Activated CD4-positive, alpha-beta T cell treated with anti-CD3 and anti-CD28 coated beads for 36 hours (primary cell): ENCODE measurements at places on chromosomes 2 and 18. TPM values are rescaled to one million over a fixed set of nuclear protein-coding genes. Genes with fewer than 3 reads are reported as not detected.

PLCL1 gene
- 1.6 TPM for total RNA-seq

DLX1 gene
- not detected for total RNA-seq

SERPINB2 gene
- not detected for total RNA-seq

MDH1B gene
- total RNA-seq: 0.83 TPM

GPAT2 gene
- total RNA-seq: 8.4 TPM

DQX1 gene
- 0.41 TPM for total RNA-seq

CXCR1 gene
- total RNA-seq: not detected

GRCh38 chr18:62537946-62538345 lies 15.1 kb downstream of the ZCCHC2 start:
- no peak for DNase-seq
- H3K36me3 ChIP-seq: peaks cover 29% of the 10 kb centered on the region
- peaks cover 26% of the 10 kb centered on the region for H3K4me1 ChIP-seq
- no peak overlapping the region for H3K4me3 ChIP-seq
- no peaks in the 10 kb centered on the region for H3K27me3 ChIP-seq

GRCh38 chr2:241852981-241853631 lies 5.6 kb downstream of the PDCD1 start:
- H3K4me3 ChIP-seq: no peak overlapping the region
- H3K4me1 ChIP-seq: peaks cover 11% of the 10 kb centered on the region
- no peaks in the 10 kb centered on the region for H3K27me3 ChIP-seq
- peaks cover 19% of the 10 kb centered on the region for H3K36me3 ChIP-seq
- DNase-seq: no peak
- H3K27ac ChIP-seq: peak overlapping the region; percentile 55

DNA sequence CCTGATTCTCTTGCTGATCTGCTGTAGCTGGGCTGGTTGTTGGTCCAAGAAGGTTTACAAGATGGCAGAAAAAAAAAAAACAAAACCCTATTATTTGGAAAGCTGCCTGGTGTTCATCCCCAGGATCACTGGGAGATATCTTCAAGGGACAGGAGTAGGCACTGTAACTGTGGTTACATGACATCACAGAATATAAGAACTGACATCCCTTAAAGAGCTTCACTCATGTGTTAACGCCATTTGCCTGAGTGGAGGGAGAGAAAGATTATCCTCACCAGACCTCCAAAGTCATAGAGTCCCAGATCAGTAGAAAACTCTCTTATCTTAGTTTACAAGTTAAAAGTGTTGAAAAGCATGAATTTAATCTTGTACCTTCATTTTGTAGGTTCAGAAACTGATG lies 95.3 kb upstream of the BZW1 start:
- H3K27me3 ChIP-seq: no peaks in the 10 kb centered on the region
- H3K4me1 ChIP-seq: peaks cover 29% of the 10 kb centered on the region
- no peaks in the 10 kb centered on the region for H3K36me3 ChIP-seq

- H3K27me3 ChIP-seq: peaks cover 3% of the 10 kb centered on the region
- peaks cover 2% of the 10 kb centered on the region for H3K4me1 ChIP-seq
- no peak overlapping the region for H3K27ac ChIP-seq
- no peaks in the 10 kb centered on the region for H3K36me3 ChIP-seq
These were observed 73.1 kb upstream of the PXDN start for GRCh38 chr2:1817256-1818051.

DNA sequence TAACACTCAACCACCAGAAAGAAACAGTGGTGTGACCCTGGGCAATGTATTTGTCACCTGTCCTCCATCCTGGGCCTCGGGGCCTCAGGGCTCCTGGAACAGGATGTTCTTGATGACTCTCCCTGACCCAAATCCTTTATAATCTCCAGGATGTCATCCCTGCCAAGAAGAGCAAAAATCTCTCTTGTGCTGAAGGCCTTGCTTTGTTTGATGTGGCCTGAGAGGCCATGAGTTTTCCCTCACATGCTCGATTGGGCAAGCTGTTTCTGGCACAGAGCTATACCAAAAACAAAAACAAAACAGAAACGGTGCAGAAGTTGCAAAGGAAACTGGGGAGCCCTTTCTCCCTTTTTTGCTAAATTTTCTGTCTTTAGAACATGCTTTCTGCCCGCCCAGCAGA lies 35.7 kb upstream of the ST3GAL5 start:
- H3K4me1 ChIP-seq: peaks cover 9% of the 10 kb centered on the region
- peaks cover 3% of the 10 kb centered on the region for H3K27me3 ChIP-seq
- no peak overlapping the region for H3K27ac ChIP-seq
- no peak overlapping the region for H3K4me3 ChIP-seq
- DNase-seq: no peak

GRCh38 chr2:241980193-241980592 lies 110.7 kb downstream of the RTP5 start:
- peaks cover 14% of the 10 kb centered on the region for H3K36me3 ChIP-seq
- DNase-seq: no peak
- H3K4me1 ChIP-seq: peaks cover 4% of the 10 kb centered on the region
- H3K27ac ChIP-seq: no peak overlapping the region
- H3K4me3 ChIP-seq: no peak overlapping the region

GRCh38 chr2:239107936-239108335 lies 260.1 kb downstream of the TWIST2 start:
- no peak overlapping the region for H3K27ac ChIP-seq
- H3K27me3 ChIP-seq: no peaks in the 10 kb centered on the region
- no peak overlapping the region for H3K4me3 ChIP-seq
- no peaks in the 10 kb centered on the region for H3K4me1 ChIP-seq
- H3K36me3 ChIP-seq: peaks cover 10% of the 10 kb centered on the region

- no peak overlapping the region for H3K4me3 ChIP-seq
- H3K4me1 ChIP-seq: no peaks in the 10 kb centered on the region
- no peak overlapping the region for H3K27ac ChIP-seq
- no peak for DNase-seq
These were observed 218.8 kb upstream of the PKDCC start for GRCh38 chr2:41829052-41829451.

DNA sequence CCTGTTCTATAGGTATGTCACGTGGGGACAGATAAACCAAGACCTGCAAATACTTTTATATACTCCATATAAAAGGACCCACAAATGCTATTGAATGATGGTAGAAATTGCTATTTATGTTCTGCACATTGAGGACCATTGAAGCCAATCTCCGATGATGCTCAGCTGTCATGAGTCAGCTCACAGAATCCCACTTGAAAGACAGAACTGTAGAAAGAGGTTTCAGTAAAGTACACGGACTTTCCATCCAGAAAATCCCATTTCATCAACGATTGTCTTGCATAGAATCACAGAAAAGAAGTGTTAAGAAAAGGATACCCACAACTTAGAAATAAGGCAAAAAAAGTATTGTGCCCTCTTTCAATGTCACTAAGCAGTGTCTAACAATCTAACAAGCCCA lies 169.0 kb upstream of the COPS8 start:
- no peak overlapping the region for H3K27ac ChIP-seq
- H3K4me1 ChIP-seq: no peaks in the 10 kb centered on the region
- H3K4me3 ChIP-seq: no peak overlapping the region
- peaks cover 12% of the 10 kb centered on the region for H3K27me3 ChIP-seq

DNA sequence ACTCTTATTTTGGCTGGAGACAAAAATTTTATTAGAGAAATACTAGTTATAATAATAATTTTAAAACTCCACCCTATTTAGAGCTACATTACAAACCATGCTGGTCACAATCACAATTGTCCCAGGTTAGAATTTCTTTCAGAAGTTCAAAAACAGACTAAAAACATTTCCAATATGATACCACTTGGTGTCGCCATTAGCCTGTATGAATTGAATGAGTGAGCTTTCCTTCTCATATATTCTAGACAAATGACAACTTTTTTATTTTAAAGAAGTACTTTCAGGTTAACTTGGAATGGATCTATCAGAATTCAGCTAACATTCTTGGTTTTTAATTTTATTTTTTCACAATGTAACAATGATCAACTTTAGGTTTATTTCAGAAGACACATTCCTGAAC lies 48.0 kb downstream of the SERPINB8 start:
- no peak overlapping the region for H3K27ac ChIP-seq
- H3K27me3 ChIP-seq: peaks cover 4% of the 10 kb centered on the region
- H3K4me3 ChIP-seq: no peak overlapping the region
- no peaks in the 10 kb centered on the region for H3K4me1 ChIP-seq
- H3K36me3 ChIP-seq: no peaks in the 10 kb centered on the region
- no peak for DNase-seq

GRCh38 chr18:62862466-62862865 lies 147.1 kb downstream of the PHLPP1 start:
- no peaks in the 10 kb centered on the region for H3K27me3 ChIP-seq
- DNase-seq: no peak
- no peak overlapping the region for H3K27ac ChIP-seq
